ENCODE measurements at places on chromosomes 1 and 21. TPM values are rescaled to one million over a fixed set of nuclear protein-coding genes. Genes with fewer than 3 reads are reported as not detected.

GRCh38 chr1:218501161-218501560, 156.0 kb downstream of the TGFB2 start:
- no peak for DNase-seq

GRCh38 chr21:33268737-33269441, 2.7 kb downstream of the IL10RB start:
- peak; percentile 28 for DNase-seq

- DNase-seq = no peak
Observed at GRCh38 chr21:26412885-26413284, 160.2 kb downstream of the CYYR1 start.

DNA sequence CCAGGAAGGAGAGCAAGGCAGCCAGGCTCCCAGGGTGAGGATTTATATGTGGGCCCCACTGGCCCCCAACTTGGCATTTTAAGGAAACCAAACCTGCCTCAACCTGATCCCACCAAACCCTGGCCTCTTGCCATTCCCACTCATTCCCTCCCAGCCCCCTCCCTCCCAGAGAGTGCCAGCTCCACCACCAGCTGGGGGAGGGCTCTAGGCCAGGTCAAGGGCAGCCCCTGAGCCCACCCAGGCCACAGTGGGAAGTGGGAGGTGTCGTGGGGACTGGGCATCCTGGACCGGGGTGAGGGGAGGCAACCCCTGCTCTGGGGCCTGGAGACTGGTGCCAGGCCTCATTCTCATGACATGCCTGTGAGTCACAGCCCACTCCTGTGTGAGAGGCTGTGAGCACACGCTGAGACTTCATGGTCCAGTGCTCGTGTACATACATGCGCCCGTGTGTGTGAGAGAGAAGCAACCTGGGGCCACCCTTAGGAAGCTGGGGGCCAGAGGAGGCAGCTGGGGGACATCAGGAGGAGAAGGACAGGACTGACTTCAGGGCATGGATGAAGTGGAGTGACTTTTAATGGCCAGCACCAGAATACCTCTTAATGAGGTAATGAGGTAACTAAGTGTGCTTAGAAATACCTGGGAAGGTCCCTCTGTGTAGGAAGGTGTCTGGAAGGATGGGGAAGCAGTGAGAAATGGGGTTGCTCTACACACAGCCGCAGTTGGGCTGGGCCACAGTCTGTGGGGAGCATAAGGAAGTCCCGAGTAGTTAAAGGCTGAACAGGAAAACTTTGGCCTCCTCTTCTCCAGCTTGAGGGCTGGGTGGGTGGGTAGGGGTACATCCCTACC, at the start of gene S100A2:
Gene S100A2 (minus strand): TSS at position 316 of the 846 bp plus-strand sequence. CDS start 1,967 bp downstream, outside the sequence.
- peak; percentile 42 for DNase-seq

DNA sequence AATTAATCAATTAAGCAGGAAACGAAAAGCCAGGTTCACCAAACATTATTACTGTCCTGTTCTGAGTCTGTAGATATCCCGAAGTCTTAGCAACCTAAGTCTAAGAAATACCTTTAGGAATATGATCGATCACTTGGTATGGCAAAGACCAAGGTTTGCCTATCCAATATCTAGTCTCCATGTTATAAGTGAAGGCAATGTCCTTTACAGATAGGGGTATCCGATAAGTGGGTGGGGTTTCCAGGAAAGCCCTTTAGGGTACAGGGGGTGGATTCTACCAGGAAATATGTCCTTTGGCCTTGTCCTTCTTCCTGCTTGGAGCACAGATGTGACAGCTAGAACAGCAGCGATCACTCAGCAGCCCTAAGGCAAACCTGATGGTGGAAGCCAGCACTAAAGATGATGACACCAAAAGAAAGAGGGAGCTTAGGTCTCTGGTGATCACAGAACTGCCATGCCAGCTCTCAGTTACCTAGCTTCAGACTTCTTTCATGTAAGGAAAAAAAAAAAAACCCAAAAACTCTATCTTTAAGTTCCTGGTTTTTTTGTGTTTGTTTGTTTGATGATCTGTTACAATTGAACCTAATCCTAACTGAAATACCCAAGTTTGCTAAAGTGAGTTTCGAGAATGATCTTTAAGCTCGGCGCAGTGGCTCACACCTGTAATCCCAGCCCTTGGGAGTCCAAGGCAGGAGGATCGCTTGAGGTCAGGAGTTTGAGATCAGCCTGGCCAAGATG, 40.8 kb downstream of the DSTYK start:
- DNase-seq = no peak

DNA sequence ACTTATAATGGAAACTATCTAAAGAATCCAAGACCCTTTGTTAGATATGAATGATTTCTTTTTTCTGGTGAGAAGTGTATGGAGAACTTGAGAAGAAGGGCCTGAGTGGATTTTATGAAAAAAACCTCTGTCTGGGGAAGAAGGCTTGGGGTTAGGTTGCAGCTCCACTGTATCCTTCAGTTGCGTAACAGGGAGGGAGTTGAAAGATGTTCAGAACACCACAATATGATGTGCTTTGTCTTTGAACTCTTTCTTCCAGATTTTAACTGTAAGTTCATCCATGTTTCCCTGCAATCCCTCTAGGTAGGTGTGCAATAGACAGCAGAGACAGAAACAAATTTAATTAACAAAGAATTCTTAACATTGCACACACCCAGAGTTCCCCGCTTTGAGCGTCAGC, 125.8 kb upstream of the NFIA start:
- DNase-seq = no peak

DNA sequence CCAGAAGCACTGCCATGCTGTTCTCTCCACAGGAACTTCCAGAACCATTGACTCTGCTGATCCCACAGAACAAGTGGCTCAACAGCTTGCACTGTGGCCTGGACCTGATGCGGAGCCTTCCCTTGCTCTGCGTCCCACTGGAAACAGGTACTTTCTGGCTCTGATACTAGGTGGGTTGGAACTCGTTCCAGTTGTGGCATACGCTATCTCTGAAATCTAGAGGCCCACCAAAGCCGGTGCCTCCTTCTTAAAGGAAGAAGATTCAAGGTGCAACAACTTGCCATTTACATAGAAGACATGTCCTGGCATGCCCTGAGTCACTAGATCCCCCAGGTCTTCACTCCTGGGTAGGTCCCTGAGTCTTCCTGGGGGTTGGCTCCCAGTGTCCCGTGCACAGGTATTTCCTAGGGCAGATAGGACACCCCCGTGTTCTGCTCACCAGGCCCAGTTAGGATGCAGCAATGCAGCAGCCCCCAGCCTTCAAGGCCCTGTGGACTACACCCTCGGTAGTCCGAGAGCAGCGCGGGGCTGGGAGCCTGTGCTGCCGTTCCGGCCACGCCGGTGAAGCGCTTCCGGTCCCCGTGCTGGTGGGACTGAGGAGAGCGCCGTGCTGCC, 10.8 kb upstream of the PCBP3 start:
- DNase-seq = no peak

DNA sequence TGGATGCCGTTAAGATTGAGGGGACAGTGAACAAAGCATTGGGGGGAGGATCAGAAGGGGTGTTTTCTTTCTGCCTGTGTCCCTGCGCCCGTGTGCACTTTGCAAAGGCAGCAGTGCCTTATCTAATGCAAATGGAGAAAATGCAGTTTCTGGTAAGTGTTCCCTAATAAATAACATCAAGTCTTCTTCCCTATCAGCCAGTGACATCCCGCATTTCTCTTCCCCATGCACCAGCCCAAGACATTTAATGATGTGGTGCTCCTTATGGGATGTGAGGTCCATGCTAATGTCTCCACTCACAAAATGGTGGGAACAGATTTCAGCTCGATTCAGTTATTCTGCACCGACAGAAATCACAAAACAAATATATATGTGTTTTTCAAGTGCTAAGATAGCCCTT, 111.8 kb downstream of the PBX1 start:
- no peak for DNase-seq

GRCh38 chr1:206050655-206051235, 2.2 kb upstream of the RHEX start:
- DNase-seq = peak; percentile 32

CYYR1 gene
- not detected for total RNA-seq

KIAA0319L gene
- total RNA-seq = 19.2 TPM

CNN3 gene
- total RNA-seq = 1.9 TPM

FOXD2 gene
- 0.16 TPM for total RNA-seq

FAM167B gene
- not detected for total RNA-seq

COL16A1 gene
- total RNA-seq = 0.57 TPM

IVL gene
- not detected for total RNA-seq

ZBTB17 gene
- 81.1 TPM for total RNA-seq

TNFAIP8L2 gene
- 18.2 TPM for total RNA-seq

GNL2 gene
- 144 TPM for total RNA-seq

KTI12 gene
- total RNA-seq = 27.1 TPM

CD247 gene
- total RNA-seq = 73.2 TPM

CFAP141 gene
- not detected for total RNA-seq
